Panc1 (cell line): ENCODE measurements at places on chromosomes 11 and 22. TPM values are rescaled to one million over a fixed set of nuclear protein-coding genes. Genes with fewer than 3 reads are reported as not detected.
A peak's percentile ranks its signal among the peaks of the same experiment; 100 is the strongest.

GRCh38 chr22:32531228-32531627 lies 56.6 kb downstream of the FBXO7 start:
- H3K36me3 ChIP-seq, result no peaks in the 10 kb centered on the region
- no peak overlapping the region for H3K27ac ChIP-seq
- no peaks in the 10 kb centered on the region for H3K27me3 ChIP-seq
- no peak for DNase-seq
- no peak overlapping the region for H3K4me3 ChIP-seq

Gene TIRAP
- 19.3 TPM for total RNA-seq

Gene OR56A1
- total RNA-seq, result not detected

- DNase-seq, result no peak
- H3K4me3 ChIP-seq, result no peak overlapping the region
- H3K27me3 ChIP-seq, result no peaks in the 10 kb centered on the region
- H3K27ac ChIP-seq, result no peak overlapping the region
Measured at GRCh38 chr11:69153661-69154060, 2.1 kb upstream of the SMIM38 start.

Gene MUC5AC
- total RNA-seq, result 0.03 TPM

DNA sequence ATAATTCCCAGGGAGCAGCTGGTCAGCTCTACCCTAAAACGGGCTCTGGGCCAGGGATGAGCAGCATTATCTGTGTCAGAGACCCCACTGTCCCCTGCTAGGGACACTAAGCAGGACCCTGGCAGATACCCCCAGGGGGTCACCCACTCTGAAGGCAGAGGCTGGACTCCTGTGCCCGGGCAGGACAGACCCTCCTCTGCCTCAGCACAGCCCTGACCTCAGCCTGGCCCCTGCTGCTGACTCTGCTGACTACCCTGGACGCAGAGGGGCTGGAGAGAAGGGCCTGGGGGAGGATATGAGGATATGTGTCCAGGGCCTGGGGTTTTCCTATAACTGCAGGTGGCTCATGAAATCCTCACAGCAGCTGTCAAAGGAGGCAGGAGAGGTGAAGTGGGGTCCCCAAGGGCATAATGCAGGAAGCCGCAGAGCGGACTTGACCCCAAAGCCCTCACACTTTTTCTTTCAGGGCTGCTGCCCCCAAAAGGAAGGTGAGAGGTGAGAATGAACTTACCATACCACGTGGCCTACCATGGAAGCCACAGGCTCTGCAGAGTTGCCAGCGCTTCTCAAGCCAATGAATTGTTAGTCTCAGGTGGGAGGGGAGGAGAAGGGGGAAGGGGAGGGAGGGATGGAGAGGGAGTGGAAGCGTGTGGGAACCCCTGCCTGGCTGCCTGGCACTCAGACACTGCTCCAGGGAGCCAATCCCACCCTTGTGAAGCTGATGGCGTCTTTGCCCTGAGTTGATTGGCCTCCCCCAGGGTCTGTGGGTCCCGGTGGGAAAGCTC lies 76.7 kb upstream of the WNT11 start:
- no peaks in the 10 kb centered on the region for H3K36me3 ChIP-seq
- H3K4me3 ChIP-seq, result no peak overlapping the region
- no peak for DNase-seq

DNA sequence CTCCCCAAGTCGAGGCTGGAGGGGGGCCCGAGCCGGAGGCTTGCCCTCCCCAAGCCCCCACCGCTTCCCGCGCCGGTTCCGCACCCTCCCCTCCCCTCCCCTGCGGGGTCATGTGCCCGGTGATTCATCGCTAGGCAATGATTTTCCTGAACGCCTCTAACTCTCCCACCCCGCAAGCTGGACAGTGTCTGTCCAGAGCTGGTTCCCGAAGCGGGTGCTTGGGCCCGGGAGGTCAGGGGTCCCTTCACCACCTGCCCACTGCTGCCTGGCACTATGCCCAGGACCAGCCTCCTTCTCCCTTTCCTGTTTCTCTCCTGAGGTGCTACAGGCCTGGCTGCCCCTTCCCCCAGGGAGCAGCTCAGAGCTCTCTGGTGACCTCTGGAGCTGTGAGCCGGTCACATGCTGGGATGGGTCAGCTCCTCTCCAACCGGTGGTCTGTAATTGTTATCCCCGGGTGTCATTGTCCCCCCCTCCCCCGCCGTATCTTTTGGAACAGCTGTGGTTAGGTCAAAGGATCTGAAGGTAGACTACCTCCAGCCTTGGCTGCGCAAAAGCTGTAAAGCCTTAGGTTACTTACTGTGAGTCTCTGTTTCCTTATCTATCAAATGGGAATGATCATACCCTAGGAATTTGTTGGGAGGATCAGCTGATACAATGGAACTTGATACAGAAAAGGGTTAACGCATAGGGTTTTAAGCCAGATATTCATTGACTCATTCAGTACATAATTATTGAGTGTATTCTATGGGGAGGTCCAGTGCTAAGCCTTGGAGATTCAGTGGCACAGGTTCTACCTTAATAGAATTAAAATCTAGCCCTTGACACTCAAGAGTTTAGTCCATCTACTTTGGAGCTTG lies 753 bp downstream of the STX3 start:
- H3K27me3 ChIP-seq, result no peaks in the 10 kb centered on the region
- H3K27ac ChIP-seq, result peak overlapping the region; percentile 82
- peak overlapping the region; percentile 81 for H3K4me3 ChIP-seq
- peaks cover 2% of the 10 kb centered on the region; the same call in 1 of the 2 replicates for H3K36me3 ChIP-seq

Gene KRTAP5-11
- not detected for total RNA-seq

DNA sequence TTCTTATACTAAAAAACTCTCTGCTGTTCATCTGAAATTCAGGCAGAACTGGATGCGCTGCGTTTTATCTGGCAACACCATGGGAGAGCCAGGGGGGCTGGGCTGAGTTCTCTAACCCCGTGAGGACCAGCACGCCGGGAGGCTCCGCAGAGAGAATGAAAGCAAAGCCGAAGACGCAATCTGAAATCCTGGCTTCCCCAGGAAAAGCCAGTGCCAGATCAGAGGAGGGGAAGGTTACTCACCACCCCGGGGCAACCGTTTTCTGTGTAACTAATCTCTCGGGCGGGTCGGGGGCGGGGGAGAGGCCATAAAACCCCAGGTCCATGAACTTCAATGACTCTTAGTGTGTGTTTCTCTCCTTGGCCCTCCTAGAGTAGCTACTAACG lies 99.4 kb downstream of the SHANK2 start:
- H3K27ac ChIP-seq, result no peak overlapping the region
- no peaks in the 10 kb centered on the region for H3K36me3 ChIP-seq
- no peak overlapping the region for H3K4me3 ChIP-seq
- no peaks in the 10 kb centered on the region for H3K27me3 ChIP-seq
- H3K4me1 ChIP-seq, result no peaks in the 10 kb centered on the region

Gene SYT7
- total RNA-seq, result 2.5 TPM

- no peaks in the 10 kb centered on the region; the same call in 1 of the 2 replicates for H3K36me3 ChIP-seq
- H3K27ac ChIP-seq, result no peak overlapping the region
- DNase-seq, result no peak
- peaks cover 7% of the 10 kb centered on the region for H3K4me1 ChIP-seq
Measured at GRCh38 chr22:19859861-19860510, 5.3 kb upstream of the GNB1L start.

DNA sequence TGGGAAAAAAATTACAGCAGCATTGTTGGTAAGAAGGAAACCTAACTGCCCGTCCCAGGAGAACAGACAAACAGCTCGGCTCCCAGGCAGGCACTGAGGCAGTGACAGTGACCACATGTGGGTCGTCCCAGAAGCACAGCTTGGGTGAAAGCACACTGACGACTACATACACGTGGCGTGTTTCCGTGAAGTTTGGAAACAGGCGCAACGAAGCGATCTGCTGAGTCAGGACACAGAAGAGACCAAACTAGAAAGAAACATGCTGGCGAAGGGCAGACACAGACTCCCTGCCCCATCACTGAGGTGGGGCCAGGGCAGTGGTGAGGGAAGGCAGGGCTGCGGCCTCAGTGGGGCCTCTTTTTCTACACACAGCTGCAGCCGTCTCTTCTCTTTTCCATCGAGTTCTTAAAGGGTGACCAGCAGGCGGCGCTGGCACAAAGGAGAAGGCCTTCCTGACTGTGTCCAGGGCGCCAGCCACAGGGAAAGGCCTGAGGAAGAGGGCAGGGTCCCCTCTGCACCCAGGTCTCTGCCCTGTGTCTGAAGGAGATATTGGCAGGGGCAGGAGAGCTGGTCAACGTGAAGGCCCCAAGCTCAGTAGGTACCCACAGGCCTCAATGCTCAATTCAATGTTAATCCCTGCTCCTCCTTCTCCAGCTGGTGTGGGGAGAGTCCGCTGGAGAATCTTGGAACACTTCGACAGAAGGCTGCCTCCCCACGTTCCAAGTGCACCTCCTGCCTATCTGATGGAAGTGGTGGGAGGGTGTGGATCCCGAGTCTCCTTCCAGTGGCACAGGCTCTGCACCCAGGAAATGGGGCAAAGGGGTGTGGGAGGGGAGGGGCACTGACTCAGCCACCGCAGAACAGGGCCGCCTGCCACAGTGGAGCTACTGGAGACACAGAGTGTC lies 19.9 kb downstream of the CARS1 start:
- H3K36me3 ChIP-seq, result peaks cover 54% of the 10 kb centered on the region
- DNase-seq, result no peak
- no peak overlapping the region for H3K4me3 ChIP-seq
- no peak overlapping the region for H3K27ac ChIP-seq
